Naive thymus-derived CD4-positive, alpha-beta T cell (primary cell): ENCODE measurements at places on chromosomes 16 and 17.

DNA sequence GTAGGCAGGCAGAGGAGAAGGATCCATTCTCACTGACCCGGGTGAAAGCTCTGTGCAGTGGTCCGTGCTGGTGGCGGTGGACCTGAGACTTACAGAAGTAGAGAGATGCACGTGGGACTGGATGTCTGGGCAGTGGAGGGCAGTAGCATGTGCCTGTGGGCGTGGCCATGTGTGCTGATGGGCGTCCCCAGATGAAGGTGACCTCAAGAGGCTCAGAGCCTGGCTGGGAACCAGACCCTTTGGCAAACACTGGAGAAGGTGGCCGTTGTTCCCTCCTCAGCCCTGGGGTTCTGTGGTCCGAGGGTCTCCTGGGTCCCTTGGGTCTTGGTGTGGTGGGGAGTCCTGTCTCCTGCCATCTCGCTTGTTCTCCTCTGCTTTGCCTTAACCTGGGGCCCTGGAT, 15.6 kb downstream of the WSCD1 start:
- no peak for DNase-seq

- no peak for DNase-seq
These were observed 46.3 kb downstream of the PRKCA start for GRCh38 chr17:66348584-66349165.

- DNase-seq = no peak
These were observed 53.4 kb downstream of the ABCC12 start for GRCh38 chr16:48102083-48103008.

DNA sequence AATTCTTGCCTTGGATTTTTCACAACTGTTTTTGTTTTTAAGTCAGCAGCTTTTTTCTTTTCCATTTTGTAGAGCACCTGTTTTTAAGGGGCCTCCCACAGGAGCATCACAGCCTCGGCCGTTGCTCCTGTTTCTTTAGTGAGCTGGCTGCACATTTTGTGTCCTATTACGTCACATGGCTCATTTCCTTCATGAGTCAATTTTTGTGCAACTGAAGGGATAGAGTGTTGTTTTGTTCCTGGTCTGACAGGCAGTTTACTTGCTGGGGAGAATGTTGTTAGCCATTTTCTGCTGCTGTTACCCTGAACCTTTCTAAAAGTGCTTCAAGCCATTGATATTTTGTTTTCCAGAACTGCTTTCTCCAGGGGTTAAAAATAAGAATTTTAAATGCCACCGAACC, 45.0 kb upstream of the CRISPLD2 start:
- DNase-seq = no peak

- no peak for DNase-seq
These were observed 71.8 kb downstream of the SRCIN1 start for GRCh38 chr17:38533866-38534497.

- no peak for DNase-seq
These were observed 103.8 kb downstream of the YPEL2 start for GRCh38 chr17:59435238-59435637.

DNA sequence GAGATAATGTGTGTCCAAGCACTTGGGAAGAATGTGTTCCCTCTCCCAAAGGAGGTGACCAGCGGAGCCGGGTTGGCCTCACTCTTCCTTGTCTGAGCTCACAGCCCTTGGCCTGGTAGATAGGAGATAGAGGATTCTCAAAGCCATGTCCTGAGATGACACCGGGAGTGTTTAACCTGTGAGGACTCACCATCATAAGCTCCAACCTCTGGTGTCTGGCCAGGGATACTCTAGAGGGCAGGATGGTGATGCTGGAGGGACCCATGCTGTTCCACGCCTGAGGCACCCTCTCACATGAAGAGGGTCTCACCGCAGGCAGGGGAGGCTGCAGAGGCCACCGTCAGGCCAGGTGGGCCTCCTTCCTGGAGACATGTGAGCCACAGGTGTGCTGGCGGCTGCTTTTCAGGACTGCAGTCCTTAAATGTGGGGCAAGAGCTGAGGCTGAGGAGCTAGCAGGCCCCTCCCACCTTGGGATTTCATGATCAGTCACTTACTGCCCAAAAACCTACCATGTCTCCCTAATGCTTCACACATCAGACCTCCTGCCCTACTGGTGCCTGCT, 6.6 kb upstream of the ZNF629 start:
- no peak for DNase-seq
